Stimulated activated CD8-positive, alpha-beta memory T cell treated with anti-CD3 and anti-CD28 coated beads, Interleukin-4, amount 100 ng/mL, for 1 hour (primary cell): ENCODE measurements at places on chromosomes 6 and 20.

GRCh38 chr6:86822747-86823146 lies 114.6 kb upstream of the HTR1E start:
- no peak for DNase-seq

- DNase-seq, result no peak
These were observed 145.4 kb downstream of the UST start for GRCh38 chr6:148892247-148892646.

DNA sequence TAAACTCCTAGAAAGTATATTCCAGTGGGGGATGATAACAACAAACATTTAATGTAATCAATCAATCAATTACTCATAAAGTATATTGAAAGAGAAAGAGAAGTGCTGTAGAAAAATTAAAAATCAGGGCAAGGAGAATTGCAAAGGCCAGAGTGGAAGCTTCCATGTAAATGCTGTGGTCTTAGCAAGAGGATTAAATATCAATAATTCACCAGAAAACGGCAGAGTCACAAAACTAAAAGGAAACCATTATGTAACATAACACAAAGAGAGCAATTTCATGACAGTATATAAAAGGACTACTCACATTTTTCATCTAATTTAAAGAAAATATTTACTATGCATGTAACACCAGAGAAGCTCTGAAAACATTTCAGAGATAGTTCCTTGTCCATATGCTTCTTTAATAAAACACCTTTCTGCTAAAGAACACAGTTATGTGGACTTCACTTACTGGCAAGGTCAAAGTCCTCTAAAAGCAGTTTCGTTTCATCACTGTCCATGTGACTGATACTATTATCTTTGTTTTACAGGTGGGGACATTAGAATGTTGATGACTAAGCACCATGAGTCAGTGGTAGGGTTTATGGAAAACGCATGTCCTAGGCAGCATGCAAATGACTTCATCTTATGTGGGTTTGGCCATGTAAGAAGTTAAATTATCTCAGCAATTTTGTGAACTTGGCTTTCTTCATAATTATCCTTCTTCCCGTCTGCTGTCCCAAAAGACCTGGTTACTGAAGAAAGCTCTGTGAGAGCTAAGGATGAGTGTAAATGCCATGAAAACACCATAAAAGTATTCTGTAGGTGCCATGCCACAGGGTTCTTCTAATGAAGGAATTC lies 185.8 kb upstream of the TENT5A start:
- no peak for DNase-seq

- no peak for DNase-seq
These were observed 80.3 kb downstream of the BACH2 start for GRCh38 chr6:90216072-90216977.

DNA sequence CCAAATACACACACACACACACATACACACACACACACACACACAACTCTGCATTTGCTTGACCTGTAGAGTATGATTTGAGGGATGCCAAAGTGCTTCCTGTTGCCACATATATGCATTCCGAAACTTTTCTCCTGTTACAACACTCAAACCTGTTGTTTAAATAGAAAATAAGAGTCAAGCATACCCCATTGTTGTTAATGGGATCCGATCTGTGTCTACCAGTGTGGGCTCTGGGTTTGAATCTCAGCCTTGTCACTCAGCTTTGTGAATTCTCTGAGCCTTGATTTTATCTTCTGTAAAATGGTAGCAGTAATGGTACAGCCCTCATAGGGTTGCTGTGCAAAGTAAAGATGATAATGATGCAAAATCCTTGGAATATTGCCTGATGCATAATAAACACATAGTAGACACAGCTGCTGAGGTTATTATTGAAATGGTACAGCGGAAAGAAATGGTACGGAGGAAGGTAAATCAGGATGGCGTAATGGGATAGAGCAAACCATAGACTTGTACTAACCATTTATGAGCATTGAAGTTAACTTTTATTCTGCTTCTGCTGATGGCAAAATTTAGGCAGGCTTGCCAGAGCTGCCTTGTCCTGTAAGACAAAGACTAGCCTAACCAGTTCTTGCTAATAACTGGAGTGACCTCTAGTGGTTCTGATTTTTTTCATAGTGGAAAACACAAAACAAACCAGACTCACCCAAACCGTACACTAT lies 113.5 kb upstream of the PHACTR1 start:
- DNase-seq, result no peak

DNA sequence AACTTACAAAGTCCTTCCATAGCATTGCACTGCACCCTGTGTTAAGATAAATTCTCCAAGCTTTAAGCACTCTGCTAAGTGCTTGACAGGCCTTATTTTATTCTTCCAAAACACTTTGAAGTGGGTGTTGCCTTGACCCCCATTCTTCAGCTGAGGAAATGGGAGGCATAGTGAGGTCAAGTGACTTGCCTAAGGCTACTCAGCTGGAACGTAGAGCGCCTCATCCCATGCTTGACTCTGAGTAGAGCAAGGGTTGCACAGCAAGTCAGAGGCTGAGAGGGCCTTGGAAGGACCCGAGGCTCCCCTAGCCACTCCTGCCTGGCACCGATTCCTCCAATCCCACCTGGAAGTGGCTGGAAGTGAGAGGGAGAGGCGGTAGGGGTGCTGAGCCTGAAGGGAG lies 19.6 kb upstream of the CSNK2A1 start:
- no peak for DNase-seq

DNA sequence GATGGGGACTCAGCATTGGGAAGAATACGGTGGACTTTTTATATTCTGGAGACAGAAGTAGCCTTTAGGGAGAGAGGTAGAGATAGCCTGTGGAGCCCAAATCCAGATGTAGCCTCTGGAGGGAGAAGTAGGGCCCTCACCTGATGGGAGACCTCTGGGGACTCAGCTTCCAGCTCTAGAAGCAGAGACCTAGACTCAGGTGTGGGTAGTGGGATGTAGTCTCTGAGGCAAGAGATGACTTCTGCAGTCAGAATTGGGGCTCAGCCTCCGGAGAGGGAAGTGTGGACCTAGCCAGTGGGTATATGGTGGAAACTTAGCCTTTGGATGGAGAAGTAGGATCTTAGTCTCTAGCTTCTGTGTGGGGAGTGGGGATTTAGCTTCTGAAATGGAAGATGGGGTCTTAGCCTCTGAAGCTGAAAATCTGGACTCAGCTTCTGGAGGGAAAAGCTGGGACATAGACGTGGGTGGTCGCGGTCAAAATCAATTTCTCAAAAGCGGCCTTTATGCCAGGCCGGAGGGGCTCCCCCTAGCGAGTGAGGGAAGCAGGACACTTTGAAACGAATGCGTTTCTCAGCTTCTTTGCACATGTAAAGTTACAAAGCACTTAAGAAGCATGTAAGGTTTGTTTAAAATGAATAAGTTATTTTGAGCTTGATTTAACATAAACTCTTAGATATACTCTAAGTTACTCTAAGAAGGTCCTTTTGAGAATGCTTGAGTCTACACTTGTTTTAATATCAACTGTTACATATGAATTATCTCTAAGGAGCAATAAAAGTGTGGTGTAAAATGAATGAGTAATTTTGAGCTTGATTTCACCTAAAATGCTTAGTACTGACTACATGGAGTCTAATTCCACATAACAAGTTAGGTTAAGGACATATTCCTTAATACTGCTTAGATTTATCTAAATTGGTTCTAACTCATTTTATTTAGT lies 12.9 kb upstream of the ZNF343 start:
- no peak for DNase-seq

DNA sequence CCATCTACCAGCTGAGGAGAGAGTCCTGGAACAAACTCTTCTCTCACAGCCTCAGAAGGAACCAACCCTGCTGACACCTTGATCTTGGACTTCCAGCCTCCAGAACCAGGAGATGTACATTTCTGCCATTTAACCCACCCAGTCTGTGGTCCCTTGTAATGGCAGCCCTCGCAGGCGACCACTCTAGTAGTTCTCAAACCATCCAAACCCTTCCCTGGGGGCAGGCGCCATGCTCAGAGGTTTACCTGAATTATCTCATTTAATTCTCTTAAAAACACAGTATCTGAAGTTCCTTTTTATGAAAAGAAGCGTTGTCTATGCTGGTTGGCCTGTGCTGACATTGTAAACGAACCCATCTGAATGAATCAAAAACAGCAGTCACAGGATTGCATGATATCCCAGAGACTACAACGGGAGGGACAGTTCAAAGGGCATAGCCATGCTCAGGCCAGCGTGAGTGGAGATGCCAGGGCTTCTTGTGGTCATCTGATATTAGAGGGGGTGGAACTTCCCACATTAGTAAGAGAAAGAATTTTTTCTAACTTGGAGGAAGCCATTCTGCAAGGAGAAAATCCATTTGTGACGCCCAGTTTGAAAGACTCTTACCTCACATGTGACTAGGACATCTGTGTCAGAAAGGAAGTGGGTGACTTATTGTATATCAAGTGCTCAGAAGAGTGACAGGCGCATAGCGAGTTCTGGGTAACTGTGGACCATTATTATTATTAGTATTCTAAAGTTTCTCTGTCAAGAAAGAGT lies 17.2 kb upstream of the TAGAP start:
- DNase-seq, result no peak

DNA sequence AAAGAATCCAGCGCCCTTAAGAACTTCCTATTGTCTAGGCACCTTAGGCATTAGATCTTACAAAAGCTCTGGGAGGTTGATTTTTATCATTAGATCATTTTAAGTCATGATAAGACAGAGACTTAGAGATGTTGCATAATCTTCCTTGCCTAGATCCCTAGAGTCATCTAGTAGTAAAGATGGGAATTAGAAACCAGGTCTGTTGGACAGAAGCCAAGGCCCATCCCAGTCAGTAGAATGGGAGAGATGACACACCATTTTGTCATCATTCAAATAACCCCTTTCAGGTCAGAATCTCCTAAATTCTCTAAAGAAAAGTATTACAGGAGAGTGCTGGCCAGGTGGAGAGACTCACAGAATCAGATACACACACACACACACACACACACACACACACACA lies 579.1 kb downstream of the BMP2 start:
- DNase-seq, result no peak

DNA sequence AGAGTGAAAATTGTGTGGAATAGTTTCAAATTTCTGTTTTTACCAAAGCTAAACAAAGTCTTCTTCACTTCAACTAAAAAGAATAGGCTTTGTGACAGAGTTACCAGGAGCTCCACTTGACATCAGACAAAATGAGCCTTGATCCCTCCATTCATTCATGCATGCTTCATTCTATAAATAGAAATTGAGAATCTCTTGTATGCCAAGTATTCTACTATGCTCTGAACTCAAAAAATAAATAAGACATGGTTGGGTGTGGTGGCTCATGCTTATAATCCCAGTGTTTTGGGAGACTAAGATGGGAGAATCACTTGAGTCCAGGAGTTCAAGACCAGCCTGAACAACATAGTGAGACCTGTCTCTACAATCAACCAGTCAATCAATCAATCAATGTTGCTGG lies 236.6 kb upstream of the FAM83B start:
- DNase-seq, result no peak

DNA sequence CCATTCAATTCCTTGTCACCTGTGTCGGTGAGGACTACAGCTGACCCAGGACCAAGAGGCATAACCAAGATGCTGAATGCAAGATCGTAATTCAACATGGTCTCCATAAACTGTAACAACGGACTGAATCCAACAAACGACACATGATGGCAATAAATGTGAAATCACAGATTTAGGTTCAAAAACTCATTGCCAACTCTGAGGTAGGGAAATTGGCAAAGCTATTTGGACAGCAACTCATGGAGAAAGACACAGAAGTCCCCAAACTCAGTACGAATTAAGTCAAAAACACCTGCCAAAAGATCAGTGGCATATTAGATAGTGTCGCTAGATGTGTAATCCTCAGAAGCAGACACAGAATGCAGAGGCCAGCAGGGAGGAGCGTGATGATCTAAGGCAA lies 25.0 kb downstream of the CPNE5 start:
- no peak for DNase-seq

GRCh38 chr6:21404577-21404976 lies 189.0 kb upstream of the SOX4 start:
- no peak for DNase-seq

- no peak for DNase-seq
These were observed 407.1 kb upstream of the MARCKS start for GRCh38 chr6:113450061-113450465.

DNA sequence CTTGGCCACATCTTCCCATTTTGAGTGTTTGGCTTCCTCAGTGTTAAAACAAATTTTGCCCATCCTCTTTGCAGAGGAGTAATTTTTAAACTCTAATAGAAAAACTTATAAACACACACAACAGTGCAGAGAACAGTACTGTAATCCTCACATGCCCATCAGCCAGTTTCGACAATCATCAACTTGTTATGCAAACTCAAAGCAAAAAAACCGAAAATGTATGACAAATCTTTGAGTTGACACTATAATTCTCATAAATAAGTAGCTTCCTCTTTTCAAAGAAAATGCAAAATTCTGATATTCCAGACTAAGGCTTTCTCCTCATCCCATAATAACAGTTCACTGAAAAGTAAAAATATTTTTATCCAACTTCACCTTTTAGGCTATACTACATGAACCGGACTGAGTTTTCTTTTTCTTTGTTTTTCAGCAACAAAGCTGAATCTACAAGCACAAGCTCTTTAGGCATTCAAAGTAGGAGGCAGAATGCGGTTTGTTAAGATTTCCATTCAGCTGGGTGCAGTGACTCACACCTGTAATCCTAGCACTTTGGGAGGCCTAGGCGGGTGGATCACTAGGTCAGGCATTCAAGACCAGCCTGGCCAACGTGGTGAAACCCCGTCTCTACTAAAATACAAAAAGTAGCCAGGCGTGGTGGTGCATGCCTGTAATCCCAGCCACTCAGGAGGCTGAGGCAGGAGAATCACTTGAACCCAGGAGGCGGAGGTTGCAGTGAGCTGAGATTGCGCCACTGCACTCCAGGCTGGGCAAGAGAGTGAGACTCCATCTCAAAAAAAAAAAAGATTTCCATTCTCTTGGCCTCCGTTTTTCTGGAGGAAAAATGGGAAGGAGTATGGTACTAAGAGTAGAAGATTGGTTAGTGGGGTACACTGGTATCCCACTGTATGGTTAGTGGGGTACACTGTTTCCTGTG lies 74.8 kb downstream of the GCNT2 start:
- DNase-seq, result no peak

GRCh38 chr6:81844686-81845085 lies 92.2 kb upstream of the TENT5A start:
- no peak for DNase-seq

- DNase-seq, result no peak
These were observed 52.8 kb downstream of the FKBP5 start for GRCh38 chr6:35635601-35636597.

- no peak for DNase-seq
These were observed 191.7 kb downstream of the RIMS1 start for GRCh38 chr6:72078096-72078495.

- DNase-seq, result no peak
These were observed 294.3 kb downstream of the CDC5L start for GRCh38 chr6:44681761-44682160.

DNA sequence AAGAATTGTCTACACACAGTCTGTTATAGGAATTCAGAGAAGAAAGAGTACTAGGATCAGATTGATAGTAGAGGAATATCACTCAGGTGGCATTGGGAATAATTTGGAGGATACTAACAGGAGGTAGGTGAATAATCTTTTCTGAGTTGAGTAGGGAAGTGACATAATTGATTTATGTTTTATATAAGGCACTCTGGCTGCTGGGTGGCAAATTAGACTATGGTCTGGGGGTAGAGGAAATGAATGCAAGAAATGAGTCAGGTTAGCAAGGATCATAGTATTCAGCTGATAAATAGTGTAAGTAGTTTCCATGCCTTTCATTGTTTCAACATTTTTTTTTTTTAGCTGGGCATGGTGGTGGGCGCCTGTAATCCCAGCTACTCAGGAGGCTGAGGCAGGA lies 113.3 kb downstream of the CDKAL1 start:
- DNase-seq, result no peak
